Activated CD8-positive, alpha-beta memory T cell treated with anti-CD3 and anti-CD28 coated beads for 48 hours (primary cell): ENCODE measurements at places on chromosomes 4 and X.

GRCh38 chr4:147811878-147812277 is 80.0 kb downstream of the ARHGAP10 start:
- no peak for DNase-seq

GRCh38 chr4:121127100-121127499 is 37.0 kb downstream of the TNIP3 start:
- no peak for DNase-seq

DNA sequence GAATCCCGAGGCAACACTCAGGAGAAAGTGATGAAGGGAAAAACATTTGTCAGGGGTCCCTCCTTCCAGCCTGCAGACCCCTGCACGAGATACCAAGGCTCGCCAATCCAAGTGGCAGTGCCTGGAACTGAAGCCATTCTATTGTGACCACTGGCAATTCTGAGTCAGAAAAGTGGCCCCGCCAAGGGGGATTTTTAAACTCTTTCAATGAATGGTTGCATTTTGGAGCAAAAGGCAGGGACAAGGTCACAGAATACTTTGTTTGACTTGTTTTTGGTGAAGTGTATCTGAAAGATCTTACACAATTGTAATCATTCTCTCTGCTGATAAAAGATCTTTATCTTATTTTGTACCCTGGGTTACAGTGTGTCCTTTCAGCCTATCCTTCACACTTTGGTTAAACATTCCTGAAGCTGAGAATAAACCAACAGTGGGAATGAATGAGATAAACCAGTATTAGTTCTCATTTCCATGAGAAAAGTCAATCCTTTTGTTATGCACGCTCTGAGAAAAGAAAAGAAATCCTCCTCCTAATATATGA is 115.9 kb upstream of the PDLIM3 start:
- no peak for DNase-seq

DNA sequence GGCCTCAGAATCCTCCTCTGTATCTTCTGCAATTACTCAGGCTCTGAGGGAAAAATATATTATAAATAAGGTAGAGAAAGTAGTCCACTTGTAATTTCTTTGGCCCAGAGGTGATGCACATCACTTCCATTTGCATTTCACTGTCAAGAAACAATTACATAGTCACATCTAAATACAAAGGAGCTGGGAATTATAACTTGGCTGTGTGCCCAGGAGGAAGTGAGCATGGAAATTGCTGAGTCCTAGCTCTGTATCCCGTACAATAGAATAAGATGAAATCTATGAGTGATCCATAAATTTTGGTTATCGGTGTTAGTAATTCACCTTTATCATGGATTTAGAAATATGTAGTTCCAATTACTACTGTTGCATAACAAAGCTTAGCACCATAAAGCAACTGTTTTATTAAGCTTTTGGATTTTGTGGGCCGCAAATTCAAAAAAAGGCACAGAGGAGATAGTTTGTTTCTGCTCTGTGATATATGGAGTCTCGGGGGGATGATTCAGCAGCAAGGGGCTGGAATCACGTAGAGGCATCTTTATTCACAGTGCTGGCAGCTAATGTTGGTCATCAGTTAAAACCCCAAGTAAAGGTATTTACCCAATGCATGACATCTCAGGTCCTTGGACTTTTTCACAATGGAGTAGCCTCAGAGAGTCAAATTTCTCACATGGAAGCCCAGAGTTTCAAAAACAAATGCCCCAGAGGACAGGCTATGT is 241.4 kb upstream of the GALNT7 start:
- DNase-seq: no peak

GRCh38 chr4:56648021-56648823 is 32.9 kb downstream of the HOPX start:
- DNase-seq: no peak

GRCh38 chrX:121407627-121408026 is 360.2 kb downstream of the GLUD2 start:
- no peak for DNase-seq

GRCh38 chr4:98802770-98803198 is 126.1 kb downstream of the EIF4E start:
- no peak for DNase-seq
